ENCODE measurements at places on chromosomes 4 and X. TPM values are rescaled to one million over a fixed set of nuclear protein-coding genes. Genes with fewer than 3 reads are reported as not detected.

Gene PDGFRA
- 2.1 TPM for total RNA-seq

Gene PAGE1
- not detected for total RNA-seq

Gene LAP3
- total RNA-seq: 72.4 TPM

Gene MAP3K15
- under 0.01 TPM for total RNA-seq

Gene ART3
- not detected for total RNA-seq

Gene FGF5
- total RNA-seq: 0.51 TPM

Gene KIAA1210
- total RNA-seq: not detected

Gene GPC3
- 0.26 TPM for total RNA-seq
